ENCODE measurements at places on chromosomes 2 and 18.

GRCh38 chr18:79736230-79736629 is 56.6 kb downstream of the CTDP1 start:
- DNase-seq = no peak

GRCh38 chr2:32003791-32004190 is 7.0 kb downstream of the MEMO1 start:
- no peak for DNase-seq

GRCh38 chr2:104595576-104595975 is 258.3 kb upstream of the POU3F3 start:
- DNase-seq = no peak

- no peak for DNase-seq
These were observed 111.7 kb downstream of the ACOXL start for GRCh38 chr2:110843959-110844510.

DNA sequence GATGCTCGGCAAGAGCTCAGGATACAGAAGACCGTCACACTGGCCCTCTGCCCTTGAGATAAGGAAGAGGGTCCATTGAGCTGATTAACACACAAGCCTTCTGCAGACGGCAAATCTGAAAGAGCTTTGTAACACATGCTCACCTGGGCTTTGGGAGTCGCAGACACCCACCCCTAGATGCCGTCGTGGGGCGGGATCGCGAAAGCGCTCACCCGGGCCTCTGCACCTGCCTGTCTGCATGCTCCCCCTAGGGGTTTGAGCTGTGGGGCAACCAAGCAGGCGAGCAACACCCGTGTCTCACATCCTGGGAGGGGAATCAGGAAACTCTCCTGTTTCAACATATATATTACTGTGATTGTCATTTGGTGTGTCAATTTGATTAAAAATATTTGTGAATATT is 99.8 kb upstream of the KCNH7 start:
- DNase-seq = no peak

DNA sequence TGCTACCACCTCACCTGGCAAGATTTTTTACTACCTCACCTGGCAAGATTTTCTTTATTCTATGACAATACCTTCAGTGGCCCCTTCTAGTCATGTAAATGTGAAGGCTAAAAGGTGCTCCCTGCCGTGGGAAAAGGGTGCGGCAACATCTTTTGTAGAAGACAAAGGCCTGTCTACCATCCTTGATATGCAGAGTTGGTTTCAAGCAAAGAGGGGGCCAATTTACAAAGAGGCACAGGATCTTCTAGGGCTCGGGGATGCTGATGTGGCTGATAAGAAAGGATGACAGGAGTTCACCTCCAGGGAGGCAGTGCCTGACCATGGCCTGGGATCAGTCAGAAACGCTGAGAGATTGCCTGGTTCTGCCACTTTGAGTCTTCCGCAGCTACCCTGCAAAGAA is 165.4 kb upstream of the SLC1A4 start:
- DNase-seq = no peak

DNA sequence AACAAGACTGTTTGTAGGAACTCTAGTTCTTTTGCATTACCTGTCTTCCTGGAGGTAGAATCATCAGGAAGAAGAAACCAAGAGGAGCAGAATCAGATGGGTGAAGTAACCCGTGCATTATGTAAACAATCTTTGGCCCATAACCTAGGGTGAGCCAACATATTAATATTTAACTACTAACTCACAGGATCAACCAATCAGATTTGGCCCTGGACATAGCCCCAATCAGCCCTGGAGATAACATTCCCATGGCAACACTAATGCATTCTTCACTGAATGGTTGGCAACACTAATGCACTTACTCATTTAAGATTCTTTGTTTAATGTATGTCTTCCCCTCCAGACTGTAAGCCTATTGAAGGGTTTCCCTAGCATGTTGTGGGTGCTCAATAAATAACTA is 72.0 kb upstream of the CTAGE1 start:
- no peak for DNase-seq

- DNase-seq = no peak
These were observed 10.6 kb downstream of the NCKAP5 start for GRCh38 chr2:133557614-133558013.

GRCh38 chr18:63141778-63142176 is 177.8 kb downstream of the BCL2 start:
- no peak for DNase-seq

DNA sequence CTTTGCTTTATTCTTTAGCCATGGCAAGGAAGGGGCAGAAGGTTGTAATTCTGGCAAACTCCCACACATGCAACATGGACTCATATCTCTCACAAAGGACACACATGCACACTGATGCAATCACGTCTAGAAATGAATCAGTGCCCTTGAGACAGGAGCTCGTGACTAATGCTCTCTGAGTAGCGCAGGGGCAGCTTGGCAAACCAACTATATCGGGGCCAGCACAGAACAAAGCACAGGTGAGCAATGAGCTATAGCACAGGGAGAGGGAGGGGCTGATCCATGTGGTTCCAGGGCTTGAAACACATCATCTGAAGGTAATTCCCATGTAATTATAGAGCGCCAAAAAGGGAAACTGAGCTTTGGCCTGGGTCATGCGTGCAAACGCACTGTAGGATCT is 165.2 kb upstream of the KLF7 start:
- peak; percentile 36 for DNase-seq

DNA sequence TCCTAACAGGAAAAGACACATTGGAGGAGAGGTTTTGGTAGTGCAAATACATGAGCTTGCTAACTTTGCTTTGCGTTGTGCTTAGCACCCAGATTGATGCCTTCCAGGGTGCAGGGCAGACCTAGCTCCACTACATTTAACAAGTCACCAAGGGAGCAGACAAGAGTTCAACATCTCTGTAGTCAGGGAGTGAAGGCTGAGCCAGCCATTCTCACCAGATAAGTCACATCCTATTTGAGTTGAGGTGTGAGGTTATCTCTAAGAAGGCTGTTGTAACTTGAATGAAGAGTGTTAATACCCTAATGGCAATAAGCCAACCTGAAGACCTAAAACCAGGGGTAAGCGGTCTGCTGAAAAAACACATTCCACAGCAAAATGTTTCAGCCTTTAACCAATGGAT is 69.6 kb upstream of the DSEL start:
- DNase-seq = no peak

DNA sequence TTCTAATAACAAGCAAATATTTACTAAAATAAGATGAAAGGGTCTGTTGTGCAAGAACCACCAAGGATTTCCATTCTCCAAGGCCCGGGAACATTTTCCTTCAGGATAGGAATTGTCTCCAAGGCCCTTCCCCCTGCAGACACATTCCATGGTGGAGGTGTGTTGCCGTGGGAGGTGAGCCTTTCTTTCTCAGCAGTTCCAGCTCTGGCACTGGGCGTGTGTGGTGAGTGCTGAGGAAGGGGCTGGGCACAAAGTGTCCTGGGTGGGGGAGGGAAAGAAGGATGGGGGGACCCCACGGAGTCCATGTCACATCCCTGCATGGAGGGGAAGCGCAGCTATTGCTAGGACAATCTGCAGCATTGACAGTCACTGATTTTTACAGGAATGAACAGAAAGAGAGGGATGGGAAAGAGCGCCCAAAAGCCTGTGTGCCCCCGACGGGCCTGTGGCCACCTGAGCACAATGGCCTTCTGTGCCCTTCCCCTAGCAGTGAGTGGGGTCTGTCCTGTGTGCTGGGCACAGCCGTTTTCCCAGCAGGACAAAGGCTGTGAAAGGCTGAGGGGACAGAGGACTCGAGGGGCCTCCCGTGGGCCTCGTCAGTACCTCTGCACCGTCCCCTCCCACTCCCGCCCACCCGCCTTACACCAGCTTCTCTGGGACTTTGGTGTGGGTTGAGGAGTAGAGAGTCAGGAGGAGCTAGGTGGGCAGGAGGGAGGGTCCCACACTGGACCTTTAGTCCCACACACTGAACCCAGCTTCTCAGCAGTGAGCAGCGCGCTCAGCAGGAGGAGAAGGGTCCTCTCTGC is 79.8 kb downstream of the PTGR3 start:
- no peak for DNase-seq

- DNase-seq = no peak
These were observed 141.7 kb upstream of the CCDC68 start for GRCh38 chr18:55100817-55101457.

- DNase-seq = no peak
These were observed 226.5 kb downstream of the ANAPC1 start for GRCh38 chr2:111657351-111657975.

DNA sequence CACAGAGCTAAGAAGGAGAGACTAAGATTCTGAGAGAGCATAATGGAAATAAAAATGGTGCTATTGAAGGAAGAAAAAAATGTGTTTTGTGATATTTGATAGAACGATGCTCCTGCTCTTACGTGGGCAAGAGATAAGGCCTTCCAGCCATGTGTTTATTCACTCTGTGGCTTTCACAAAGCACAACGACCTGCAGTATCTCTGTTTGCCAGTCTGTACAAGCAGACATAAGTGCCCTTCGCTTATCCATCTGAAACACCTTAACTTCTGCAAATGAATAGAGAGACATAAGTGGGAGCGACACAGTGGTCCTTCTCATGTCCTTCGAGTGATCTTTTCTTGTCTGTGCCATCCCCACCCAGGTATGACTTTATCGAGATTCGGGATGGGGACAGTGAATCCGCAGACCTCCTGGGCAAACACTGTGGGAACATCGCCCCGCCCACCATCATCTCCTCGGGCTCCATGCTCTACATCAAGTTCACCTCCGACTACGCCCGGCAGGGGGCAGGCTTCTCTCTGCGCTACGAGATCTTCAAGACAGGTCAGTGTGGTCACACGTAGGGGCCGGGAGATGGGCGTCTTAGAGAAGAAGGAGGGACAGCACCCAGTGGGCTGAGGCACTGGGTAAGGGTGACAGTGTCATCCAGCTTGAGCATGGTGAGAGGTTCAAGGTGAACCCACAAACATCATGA is 33.7 kb downstream of the NRP2 start:
- no peak for DNase-seq

- DNase-seq = no peak
These were observed 559.5 kb downstream of the SOCS6 start for GRCh38 chr18:70848329-70848728.

- no peak for DNase-seq
These were observed 5.0 kb upstream of the EVA1A start for GRCh38 chr2:75565472-75566462.

- DNase-seq = no peak
These were observed 33.9 kb downstream of the CRYGD start for GRCh38 chr2:208090420-208090819.

DNA sequence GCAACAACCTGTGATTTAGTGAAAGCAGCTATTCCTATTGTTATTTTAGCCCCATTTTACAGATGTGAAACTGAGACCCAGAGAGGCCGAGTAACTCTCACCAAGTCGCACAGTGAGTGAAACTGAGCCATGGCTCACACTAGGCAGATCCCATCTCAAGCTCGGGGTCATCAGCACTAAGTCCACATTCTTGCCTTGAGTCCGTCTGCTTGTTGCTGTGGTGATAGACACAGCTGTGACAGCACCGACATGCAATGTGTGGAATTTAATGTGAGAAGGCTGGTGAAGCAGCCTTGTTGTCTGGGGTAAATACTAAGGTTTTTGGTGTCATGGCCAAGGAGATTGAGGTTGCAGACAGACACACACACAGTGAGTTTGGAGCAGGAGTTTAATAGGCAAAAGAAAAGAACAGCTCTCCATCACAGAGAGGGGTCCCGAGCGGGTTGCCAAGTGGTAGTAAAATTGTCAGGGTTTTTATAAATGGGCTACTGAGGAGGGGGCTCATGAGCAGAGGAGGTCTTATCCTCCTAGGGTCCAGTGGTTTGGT is 40.2 kb upstream of the GMCL1 start:
- DNase-seq = no peak

- no peak for DNase-seq
These were observed 38.7 kb downstream of the MSTN start for GRCh38 chr2:190023860-190024259.

DNA sequence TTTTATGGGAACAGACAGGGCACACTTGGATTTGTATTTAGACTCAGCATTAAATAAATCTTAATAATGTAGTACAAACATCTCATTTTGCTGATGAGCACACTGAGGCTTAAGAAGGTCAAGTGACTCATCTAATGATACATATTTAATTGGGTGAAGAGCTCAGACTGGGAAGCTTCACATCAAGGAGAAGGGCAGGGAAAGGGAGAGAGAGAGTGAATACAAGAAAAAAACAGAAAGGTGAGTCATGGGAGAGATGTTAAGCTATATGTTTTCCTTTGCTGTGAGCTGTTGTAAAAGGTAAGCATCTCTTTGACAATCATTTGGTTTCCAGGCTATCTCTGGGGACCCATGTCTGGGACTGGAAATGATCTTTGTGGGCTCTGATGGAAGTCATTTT is 277.8 kb downstream of the SETBP1 start:
- DNase-seq = no peak

GRCh38 chr2:239984421-239985194 is 40.5 kb downstream of the NDUFA10 start:
- DNase-seq = no peak

DNA sequence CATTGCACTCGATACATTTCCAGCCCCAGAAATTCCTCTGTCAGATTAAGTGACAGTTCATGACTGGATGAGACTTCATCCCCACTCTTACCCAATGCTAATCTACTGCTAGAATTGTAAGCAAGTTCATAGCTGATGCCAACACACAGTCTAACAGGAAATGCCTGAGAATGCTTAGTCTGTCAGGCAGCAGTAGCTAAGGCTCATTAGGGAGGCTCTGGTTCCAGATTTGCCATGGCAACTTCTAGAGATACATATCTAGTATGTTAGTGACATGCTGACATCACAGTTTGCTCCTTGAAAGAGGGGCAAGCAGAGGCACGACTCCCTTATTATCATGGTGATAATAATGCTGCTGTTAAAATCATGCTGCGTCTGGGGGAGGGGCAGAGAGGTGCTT is 198.4 kb downstream of the RBM43 start:
- DNase-seq = no peak

DNA sequence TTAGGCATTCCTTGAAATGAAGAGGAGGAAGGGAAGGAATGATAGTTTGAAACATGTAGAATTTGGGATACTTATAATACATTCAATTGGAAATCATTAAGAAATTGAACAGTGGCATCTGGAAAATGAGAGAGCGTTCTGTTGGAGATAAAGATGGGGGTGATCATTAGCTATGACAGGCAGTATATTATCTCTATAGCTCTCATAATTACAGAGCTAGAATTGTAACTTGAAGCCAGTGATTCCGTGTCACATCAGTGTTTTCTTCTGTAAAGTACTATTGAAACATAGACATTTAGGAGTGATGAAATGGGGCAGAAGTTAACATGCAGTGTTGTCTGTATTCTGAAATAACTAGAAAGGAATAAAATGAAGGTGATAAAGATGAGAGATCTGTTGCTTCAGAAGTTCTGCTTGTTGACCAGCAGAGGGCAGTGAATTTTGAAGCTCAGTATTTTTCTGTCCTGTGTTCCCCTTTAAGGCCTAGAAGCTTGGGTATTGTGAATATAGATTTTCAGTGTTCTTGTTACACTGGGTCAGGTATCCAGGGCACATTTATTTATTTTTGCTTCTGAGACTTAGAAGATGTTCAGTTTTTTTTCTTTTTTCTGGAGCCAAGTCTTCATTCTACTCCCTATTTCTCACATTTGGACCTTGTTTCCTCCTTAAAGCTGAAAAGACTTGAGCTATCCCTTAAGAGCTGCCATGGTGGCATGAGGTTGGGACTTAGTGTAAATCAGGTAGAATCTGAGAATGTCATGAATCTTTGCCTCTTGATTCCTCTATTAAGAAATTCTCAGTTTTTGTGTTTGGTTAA is 157.4 kb downstream of the TAF4B start:
- DNase-seq = no peak

GRCh38 chr2:136052369-136053362 is 65.3 kb downstream of the CXCR4 start:
- DNase-seq = no peak

Data from stimulated activated CD4-positive, alpha-beta T cell treated with anti-CD3 and anti-CD28 coated beads, Interleukin-4, amount 100 ng/mL, for 1 hour (primary cell).